ENCODE measurements at places on chromosomes 7 and 10. TPM values are rescaled to one million over a fixed set of nuclear protein-coding genes. Genes with fewer than 3 reads are reported as not detected.

PPP1R3A gene
- not detected for polyA plus RNA-seq

LRRC18 gene
- polyA plus RNA-seq: not detected

SRGN gene
- not detected for polyA plus RNA-seq

WDR86 gene
- polyA plus RNA-seq: 9.1 TPM

ZNF239 gene
- polyA plus RNA-seq: 5.4 TPM

STEAP1B gene
- polyA plus RNA-seq: 4.5 TPM

All from GM23338 (cell line).